ENCODE measurements at places on chromosomes 4 and X. TPM values are rescaled to one million over a fixed set of nuclear protein-coding genes. Genes with fewer than 3 reads are reported as not detected.

DNA sequence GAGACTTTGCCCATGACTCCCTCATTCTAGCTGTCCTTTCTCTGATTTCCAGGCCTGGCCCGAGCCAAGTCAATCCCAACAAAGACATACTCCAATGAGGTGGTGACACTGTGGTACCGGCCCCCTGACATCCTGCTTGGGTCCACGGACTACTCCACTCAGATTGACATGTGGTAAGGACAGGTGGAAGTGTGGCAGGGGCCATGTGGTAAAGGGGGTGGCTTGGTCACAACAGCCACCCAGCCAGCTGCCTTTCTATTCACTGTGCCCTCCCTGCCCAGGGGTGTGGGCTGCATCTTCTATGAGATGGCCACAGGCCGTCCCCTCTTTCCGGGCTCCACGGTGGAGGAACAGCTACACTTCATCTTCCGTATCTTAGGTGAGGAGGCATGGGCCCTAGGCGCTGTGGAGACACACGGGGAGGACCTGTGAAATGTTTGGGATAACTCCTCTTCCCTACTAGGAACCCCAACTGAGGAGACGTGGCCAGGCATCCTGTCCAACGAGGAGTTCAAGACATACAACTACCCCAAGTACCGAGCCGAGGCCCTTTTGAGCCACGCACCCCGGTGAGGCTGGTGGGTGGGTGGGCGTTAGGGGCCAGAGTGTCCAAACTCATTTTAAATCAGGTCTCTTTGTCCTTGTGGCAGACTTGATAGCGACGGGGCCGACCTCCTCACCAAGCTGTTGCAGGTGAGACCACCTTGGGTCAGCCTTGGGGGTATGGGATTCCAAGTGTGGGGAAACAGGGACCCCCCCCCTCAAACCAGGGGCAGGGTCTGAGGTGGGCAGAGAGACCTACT lies 6.1 kb upstream of the USP11 start:
- no peak overlapping the region for H3K27ac ChIP-seq
- H3K4me1 ChIP-seq, result peaks cover 10% of the 10 kb centered on the region
- peaks cover 42% of the 10 kb centered on the region for H3K36me3 ChIP-seq

- H3K4me3 ChIP-seq, result peak within 1 kb of the TSS; percentile 94
- DNase-seq, result no peak
- peaks cover 20% of the 10 kb centered on the region for H3K36me3 ChIP-seq
- peak within 1 kb of the TSS; percentile 97 for H3K27ac ChIP-seq
These were observed at the start of gene HTATSF1 for GRCh38 chrX:136497556-136498052. Gene HTATSF1 (plus strand): TSS chrX:136497592. CDS start chrX:136497685, 93 bp downstream.

- no peak overlapping the region for H3K4me3 ChIP-seq
- H3K27ac ChIP-seq, result no peak overlapping the region
- DNase-seq, result no peak
- no peaks in the 10 kb centered on the region for H3K27me3 ChIP-seq
These were observed 326.7 kb downstream of the GUCY2F start for GRCh38 chrX:109155161-109155560.

DNA sequence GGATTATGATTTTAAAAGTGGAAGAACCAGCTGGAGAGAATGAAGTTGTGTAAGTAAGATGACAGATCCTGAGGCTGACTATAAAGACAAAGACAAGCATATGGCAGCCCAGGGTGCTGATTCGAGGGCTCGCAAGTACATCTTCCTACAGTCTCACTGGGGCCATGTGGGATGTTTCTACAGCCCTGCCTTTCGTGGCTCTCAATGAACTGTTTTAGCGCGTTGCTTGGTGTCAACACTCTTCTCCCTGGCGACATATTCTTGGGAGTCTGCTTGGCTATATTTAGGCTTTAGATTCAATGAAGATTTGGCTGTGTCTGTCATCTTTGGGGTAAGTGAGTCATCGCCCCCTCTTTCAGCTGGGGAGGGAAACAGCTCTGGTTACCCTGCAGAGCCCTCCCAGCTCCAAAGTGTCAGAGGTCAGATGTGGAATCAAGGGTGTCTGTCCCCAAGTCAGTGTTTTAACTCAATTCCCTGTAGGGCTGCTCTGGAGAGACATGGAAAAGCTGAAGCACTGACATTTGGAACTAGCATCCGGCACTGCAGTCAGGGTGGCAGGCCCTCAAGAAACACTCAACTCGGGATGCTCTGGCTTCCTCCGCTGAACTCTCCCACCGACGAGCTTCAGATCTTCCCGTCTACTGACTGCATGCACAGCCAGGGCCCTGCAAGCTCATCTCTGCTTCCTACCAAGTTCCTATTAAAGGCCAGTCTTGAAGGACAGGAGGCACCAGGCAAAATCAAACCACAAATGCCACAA lies 65.7 kb downstream of the GATB start:
- H3K4me3 ChIP-seq, result no peak overlapping the region
- DNase-seq, result no peak
- H3K4me1 ChIP-seq, result no peaks in the 10 kb centered on the region
- H3K27me3 ChIP-seq, result no peaks in the 10 kb centered on the region

- H3K4me1 ChIP-seq, result peaks cover 72% of the 10 kb centered on the region
- peaks cover 50% of the 10 kb centered on the region for H3K36me3 ChIP-seq
- no peaks in the 10 kb centered on the region for H3K27me3 ChIP-seq
- peak overlapping the region; percentile 25 for H3K27ac ChIP-seq
These were observed 21.9 kb downstream of the SH3BP2 start for GRCh38 chr4:2814627-2815270.

DNA sequence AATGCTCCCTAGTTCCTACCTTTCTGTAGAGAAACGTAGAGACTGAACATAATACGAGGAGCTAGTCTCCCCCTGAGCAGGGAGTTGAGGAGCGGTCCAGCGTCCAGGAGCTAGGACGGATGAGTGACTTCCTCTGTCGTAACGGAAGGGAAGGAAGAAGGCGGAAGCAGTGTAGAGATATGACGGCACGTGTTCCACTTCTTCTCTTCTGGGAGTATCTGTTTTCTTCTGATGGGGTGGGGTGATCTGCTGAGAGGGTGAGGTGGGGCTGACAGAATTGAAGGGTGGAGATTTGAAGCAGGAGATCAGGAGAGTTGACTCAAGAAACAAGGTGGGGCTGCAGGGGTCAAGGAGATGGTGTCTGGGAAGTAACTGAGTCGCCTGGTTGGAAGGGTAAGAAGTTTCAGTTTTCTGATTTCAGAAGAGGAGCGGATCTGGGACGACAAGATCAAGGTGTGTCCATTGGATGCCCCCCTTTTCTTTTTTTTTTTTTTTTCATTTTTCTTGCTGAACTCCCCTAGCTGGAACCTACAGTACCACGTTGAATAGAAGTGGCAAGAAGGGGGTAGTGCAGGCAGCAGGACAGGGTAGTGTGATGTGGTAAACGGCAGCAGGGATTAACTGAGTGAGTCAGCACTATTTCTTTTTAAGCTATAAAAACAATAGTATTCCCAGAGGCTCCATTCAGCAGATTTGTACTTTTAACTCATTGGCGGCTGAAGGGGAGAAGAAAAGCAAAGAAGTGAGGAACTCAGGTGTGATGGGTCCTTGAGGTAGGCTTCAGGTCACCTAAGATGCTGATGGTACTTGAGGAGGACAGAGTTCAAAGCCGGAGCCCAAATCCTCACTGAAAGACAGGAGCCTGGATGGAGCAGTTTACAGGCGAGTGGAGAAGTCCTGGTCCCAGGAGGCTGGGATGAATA lies 50.8 kb upstream of the SETD7 start:
- peaks cover 5% of the 10 kb centered on the region for H3K36me3 ChIP-seq
- H3K27me3 ChIP-seq, result peaks cover 2% of the 10 kb centered on the region
- no peak for DNase-seq
- peak overlapping the region; percentile 51 for H3K27ac ChIP-seq
- peak overlapping the region; percentile 48 for H3K4me3 ChIP-seq

The MAGEA11 gene
- total RNA-seq, result not detected

The MAGEA3 gene
- not detected for total RNA-seq

GRCh38 chr4:122583906-122584305 lies 37.0 kb downstream of the IL21 start:
- peak overlapping the region; percentile 64 for H3K27ac ChIP-seq
- peaks cover 50% of the 10 kb centered on the region for H3K4me1 ChIP-seq
- H3K4me3 ChIP-seq, result no peak overlapping the region

DNA sequence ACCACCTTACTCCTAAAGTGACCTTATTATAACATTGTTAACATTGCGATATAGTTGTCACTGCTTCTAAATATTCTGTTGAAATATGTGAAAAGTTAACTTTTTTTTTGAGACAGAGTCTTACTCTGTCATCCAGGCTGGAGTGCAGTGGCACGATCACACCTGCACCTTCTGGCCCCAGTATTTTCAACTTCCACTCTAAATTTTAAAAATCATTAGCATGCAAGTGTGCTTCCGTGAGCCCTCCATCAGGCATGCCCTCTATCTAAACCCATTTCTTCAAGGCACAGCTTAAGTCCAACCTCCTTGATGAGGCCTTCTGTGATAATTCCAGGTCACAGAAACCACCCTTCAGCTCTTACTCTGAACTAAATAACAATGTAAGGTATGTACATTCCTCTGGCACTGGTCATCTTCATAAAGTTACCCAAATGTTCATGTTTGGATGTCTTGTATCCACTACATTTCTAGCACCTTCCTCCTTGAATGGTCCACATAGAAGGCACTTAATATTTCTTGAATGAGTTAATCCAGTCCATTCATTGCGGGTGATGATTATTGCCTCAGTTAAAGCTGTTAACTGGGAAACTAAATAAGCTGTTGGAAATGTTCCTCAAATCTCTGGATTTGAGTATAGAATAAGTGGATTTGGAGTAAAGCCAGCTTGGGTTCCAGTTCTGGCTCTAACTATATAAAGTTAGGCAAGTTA lies 38.6 kb upstream of the TMEM131L start:
- peaks cover 51% of the 10 kb centered on the region for H3K4me1 ChIP-seq
- no peak for DNase-seq
- peak overlapping the region; percentile 93 for H3K27ac ChIP-seq

GRCh38 chr4:73990988-73991741 lies 3.2 kb upstream of the PPBP start:
- no peak overlapping the region for H3K27ac ChIP-seq
- DNase-seq, result no peak
- H3K4me1 ChIP-seq, result no peaks in the 10 kb centered on the region

DNA sequence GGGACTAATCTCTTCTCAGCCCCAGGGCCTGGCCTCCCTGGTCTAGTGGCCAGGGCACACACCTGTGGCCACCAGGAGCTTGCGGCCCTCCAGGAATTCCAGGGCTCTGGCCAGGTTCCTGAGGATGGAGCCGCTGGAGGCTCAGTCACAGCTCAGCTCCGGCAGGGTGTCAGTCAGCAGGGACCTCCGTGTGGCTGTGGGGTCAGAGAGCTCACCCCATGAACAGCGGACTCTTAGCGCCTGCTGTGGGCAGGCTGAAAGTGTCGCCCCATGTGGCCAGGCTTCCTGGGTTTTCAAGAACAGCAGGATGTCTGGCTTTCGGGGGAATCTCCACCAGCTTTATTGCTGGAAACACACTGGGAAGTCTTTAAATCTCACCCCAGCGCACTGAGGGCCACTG lies 19.3 kb upstream of the SH3TC1 start:
- H3K4me3 ChIP-seq, result no peak overlapping the region
- DNase-seq, result no peak
- no peak overlapping the region for H3K27ac ChIP-seq
- no peaks in the 10 kb centered on the region for H3K4me1 ChIP-seq

- H3K27ac ChIP-seq, result no peak overlapping the region
- no peak for DNase-seq
- H3K4me3 ChIP-seq, result no peak overlapping the region
- H3K36me3 ChIP-seq, result no peaks in the 10 kb centered on the region
These were observed 104.9 kb upstream of the CENPE start for GRCh38 chr4:103303011-103303410.

DNA sequence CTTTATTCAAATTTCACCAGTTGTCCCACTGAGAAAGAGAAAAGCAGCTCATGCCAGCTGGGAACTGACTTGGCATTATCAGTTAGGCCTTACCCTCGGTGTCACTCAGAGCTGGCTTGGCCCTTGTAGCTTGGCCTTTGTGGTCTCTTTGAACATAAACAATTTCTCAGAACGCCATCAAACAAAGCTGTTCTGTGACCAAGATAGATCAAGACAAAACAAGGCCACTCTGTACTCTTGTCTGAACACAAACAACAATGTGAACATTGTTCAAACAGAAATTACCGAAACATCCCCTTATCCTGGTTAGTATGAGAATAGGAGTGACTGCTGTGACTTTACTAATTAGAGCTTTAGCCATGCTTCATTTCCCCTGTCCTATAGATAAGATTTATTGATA lies 57.2 kb downstream of the DIPK2B start:
- H3K4me1 ChIP-seq, result no peaks in the 10 kb centered on the region
- H3K27me3 ChIP-seq, result no peaks in the 10 kb centered on the region
- no peak overlapping the region for H3K27ac ChIP-seq
- H3K36me3 ChIP-seq, result no peaks in the 10 kb centered on the region
- DNase-seq, result no peak

The GLRA2 gene
- not detected for total RNA-seq

DNA sequence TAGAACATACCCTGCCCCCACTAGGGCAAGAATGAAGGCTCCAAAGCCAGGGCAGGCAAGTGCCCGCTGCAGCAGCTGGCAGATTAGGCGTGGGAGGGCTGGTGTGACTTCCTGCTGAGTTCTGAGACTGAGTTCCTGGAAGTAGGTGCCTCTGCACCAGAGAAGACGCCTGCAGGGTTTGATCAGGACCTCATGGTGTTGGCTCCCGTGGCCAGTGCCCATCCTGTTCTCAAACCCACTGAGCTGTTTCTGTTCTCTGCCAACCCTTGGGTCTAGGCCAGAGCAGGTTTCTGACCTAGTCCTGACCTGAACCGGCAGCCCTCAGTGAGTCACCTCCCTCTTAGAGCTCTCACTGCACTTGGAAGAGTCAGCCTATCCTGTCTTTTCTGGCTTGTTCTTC lies 220.7 kb downstream of the HS6ST2 start:
- H3K27ac ChIP-seq, result peak overlapping the region; percentile 54
- DNase-seq, result peak; percentile 29
- H3K36me3 ChIP-seq, result no peaks in the 10 kb centered on the region

The HSPA4L gene
- 0.02 TPM for total RNA-seq

DNA sequence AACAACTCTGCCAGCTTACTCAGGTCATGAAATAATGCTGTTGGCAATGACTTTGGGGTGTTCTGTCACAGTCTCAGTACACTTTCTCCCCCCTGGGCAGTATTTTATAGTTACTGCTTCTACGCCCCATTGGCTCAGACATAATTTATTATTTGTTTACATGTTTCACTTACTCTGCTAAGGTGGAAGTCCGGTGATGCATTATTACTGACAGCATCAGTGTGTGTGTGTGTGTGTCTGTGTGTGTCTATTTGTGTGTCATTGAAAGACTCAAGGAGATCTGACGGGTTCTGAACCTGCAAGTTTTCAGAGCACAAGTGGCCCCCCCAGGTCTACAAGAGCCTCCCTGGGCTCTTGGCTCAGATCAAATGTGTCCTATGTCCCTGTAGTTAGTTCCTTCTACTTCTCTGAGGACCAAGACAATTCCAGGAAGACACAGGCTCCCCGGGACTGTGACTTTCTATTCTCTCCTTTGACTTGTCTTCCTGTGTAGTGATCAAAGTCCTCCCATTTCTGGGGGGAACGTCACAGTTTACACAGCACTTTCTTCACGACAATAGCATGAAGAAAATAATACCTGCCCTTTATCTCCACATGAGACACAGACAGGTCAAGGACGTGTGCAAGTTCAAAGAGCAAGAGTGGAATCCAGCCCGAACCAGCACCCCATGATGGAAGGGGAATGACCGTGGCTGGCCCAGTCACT lies 283.7 kb upstream of the GATB start:
- no peak for DNase-seq
- H3K27me3 ChIP-seq, result no peaks in the 10 kb centered on the region
- no peak overlapping the region for H3K4me3 ChIP-seq
- peaks cover 3% of the 10 kb centered on the region for H3K4me1 ChIP-seq

GRCh38 chr4:124152132-124152531 lies 560.4 kb downstream of the ANKRD50 start:
- H3K36me3 ChIP-seq, result no peaks in the 10 kb centered on the region
- H3K4me1 ChIP-seq, result no peaks in the 10 kb centered on the region
- H3K27me3 ChIP-seq, result no peaks in the 10 kb centered on the region
- DNase-seq, result no peak

The DNAAF6 gene
- total RNA-seq, result not detected
